Lung (tissue), 17 donors: ENCODE measurements at places on chromosomes 1 and 21. TPM values are rescaled to one million over a fixed set of nuclear protein-coding genes. Genes with fewer than 3 reads are reported as not detected.

The OR6N1 gene
- 0.80 TPM for total RNA-seq

The SLC30A1 gene
- 26.3 TPM for total RNA-seq

The SV2A gene
- total RNA-seq: 2.4 TPM

The C1orf94 gene
- total RNA-seq: not detected

The NTNG1 gene
- 6.9 TPM for total RNA-seq

The CFHR1 gene
- 0.21 TPM for total RNA-seq

The MROH9 gene
- 3.5 TPM for total RNA-seq

The RORC gene
- total RNA-seq: 10.9 TPM

The ITLN1 gene
- total RNA-seq: 1.6 TPM

The MACO1 gene
- total RNA-seq: 18.6 TPM

The F13B gene
- total RNA-seq: not detected

The SH2D2A gene
- total RNA-seq: 2.4 TPM

The SPRR4 gene
- not detected for total RNA-seq

The DISC1 gene
- 32.9 TPM for total RNA-seq

GRCh38 chr1:44630116-44630515 lies 44.2 kb downstream of the TMEM53 start:
- no peak overlapping the region for H3K4me3 ChIP-seq
- peaks cover 7% of the 10 kb centered on the region for H3K36me3 ChIP-seq
- H3K27ac ChIP-seq: no peak overlapping the region
- no peak for DNase-seq
- no peaks in the 10 kb centered on the region for H3K27me3 ChIP-seq

- H3K27ac ChIP-seq: peak overlapping the region; percentile 85
- H3K4me1 ChIP-seq: no peaks in the 10 kb centered on the region
- peak; percentile 98 for DNase-seq
- H3K27me3 ChIP-seq: no peaks in the 10 kb centered on the region
- peak overlapping the region; percentile 32 for H3K4me3 ChIP-seq
Measured at GRCh38 chr21:16534408-16535101, 804.8 kb downstream of the USP25 start.

- no peaks in the 10 kb centered on the region for H3K4me1 ChIP-seq
- no peaks in the 10 kb centered on the region for H3K27me3 ChIP-seq
- no peaks in the 10 kb centered on the region for H3K36me3 ChIP-seq
- H3K4me3 ChIP-seq: no peak overlapping the region
- H3K27ac ChIP-seq: no peak overlapping the region
- DNase-seq: no peak
Measured at GRCh38 chr1:165174491-165174890, 182.0 kb downstream of the LMX1A start.

DNA sequence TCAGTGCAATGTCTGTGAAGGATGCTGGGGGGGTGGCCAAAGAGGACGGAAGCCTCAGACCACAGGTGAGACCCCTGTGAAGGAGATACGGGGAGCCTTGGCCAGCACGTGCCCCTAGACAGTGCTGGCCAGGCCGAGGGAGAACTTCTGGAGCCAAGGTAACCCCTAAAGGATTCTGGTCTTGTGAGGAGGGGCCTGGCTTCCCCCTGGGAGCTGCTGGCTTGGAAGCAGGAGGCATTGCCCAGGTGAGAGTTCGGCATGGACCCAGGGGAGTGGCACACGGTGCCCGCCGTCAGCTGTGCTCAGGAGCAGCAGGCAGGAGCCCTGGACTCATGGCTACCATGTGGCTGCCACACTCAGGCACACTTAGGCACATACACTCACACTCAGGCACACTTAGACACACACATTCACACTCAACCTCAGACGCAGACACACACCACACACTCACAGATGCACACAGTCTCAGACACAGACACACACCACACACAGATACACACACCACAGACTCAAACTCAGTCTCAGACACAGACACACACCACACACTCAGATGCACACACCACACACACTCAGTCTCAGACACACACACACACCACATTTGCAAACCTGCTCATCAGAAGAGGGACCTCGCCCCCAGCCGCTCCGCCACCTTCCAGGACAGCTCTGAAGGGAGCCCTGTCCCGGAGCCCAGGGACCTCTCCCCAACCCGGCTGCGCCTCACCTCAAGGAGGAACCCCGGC lies 1.1 kb upstream of the COL6A2 start:
- DNase-seq: peak; percentile 25
- peaks cover 3% of the 10 kb centered on the region for H3K36me3 ChIP-seq
- no peak overlapping the region for H3K4me3 ChIP-seq
- no peak overlapping the region for H3K27ac ChIP-seq

GRCh38 chr1:234186037-234186688 lies 187.1 kb upstream of the COA6 start:
- DNase-seq: no peak
- no peaks in the 10 kb centered on the region for H3K36me3 ChIP-seq
- no peaks in the 10 kb centered on the region for H3K27me3 ChIP-seq

GRCh38 chr1:191886977-191887376 lies 271.3 kb upstream of the RGS18 start:
- no peaks in the 10 kb centered on the region for H3K27me3 ChIP-seq
- no peak overlapping the region for H3K27ac ChIP-seq
- no peak for DNase-seq

- H3K4me1 ChIP-seq: peaks cover 3% of the 10 kb centered on the region
- DNase-seq: no peak
- no peak overlapping the region for H3K4me3 ChIP-seq
- no peak overlapping the region for H3K27ac ChIP-seq
Measured at GRCh38 chr1:3197781-3198316, 128.8 kb downstream of the PRDM16 start.

DNA sequence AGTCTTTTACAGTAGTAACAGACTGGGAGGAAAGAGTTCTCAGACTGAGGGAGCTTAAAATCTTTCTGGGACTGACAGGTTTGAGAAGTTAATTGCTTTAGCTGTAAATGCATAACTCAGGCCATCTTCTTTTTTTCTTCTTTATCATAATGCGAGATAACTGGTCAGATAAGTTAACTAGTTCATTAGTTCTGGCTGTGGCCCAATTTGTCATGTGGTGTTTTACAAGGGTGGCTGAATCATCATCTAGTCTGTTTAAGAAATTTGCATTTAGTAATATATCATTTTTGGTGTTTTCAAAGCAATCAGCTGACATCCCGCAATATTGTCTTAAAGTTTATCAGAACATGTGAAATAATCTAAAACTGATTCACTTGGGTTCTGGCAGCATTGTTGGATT lies 14.0 kb downstream of the HSD3B2 start:
- H3K4me1 ChIP-seq: no peaks in the 10 kb centered on the region
- H3K4me3 ChIP-seq: no peak overlapping the region
- no peaks in the 10 kb centered on the region for H3K36me3 ChIP-seq
- H3K27ac ChIP-seq: no peak overlapping the region
- no peaks in the 10 kb centered on the region for H3K27me3 ChIP-seq

DNA sequence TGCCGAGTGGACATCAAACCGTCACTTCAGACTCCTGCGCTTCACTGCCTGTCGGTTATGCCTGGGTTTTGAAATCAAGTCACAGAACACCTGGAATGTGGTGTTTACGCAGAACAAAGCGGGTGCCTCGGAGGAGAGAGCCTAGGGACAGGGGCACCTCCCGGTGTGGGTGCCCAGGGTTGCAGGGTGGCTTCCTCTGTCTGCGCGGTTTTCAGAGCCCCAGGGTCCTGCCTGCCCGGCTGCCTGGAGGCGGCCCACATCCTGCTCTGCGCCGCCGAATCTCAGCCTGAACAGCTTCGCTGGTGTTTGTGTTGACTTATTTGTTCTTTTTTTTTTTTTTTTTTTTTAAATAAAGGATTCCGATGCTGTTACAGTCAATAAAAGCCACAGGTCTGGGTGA lies 113.5 kb upstream of the COL6A1 start:
- H3K27ac ChIP-seq: no peak overlapping the region
- H3K4me3 ChIP-seq: no peak overlapping the region
- H3K27me3 ChIP-seq: peaks cover 2% of the 10 kb centered on the region

- no peaks in the 10 kb centered on the region for H3K4me1 ChIP-seq
- peak; percentile 94 for DNase-seq
- H3K27ac ChIP-seq: no peak overlapping the region
- no peak overlapping the region for H3K4me3 ChIP-seq
Measured at GRCh38 chr1:205255941-205256780, 28.4 kb downstream of the TMCC2 start.

DNA sequence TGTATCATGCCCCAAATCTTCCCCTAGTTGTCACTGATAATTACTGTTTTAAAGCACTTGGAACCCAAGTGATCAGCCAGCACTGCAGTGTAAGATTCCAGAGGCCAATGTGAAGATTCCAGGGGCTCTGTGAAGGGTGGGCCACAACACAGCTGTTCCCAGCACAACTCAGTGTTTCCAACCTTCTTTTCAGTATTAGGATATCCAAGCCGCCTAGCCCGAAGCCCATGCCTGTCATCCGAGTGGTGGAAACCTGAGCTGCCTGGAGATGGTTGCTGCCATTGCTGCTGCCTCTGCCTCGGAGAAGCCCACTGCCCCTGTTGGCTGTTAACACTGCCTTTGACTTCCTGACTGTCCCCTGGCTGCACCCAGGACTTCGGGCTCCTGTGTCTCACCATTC lies 30.4 kb upstream of the SNX27 start:
- no peak overlapping the region for H3K4me3 ChIP-seq
- no peaks in the 10 kb centered on the region for H3K27me3 ChIP-seq
- H3K36me3 ChIP-seq: no peaks in the 10 kb centered on the region
- no peaks in the 10 kb centered on the region for H3K4me1 ChIP-seq

GRCh38 chr1:215459136-215459535 lies 108.0 kb upstream of the KCTD3 start:
- no peak for DNase-seq
- no peaks in the 10 kb centered on the region for H3K36me3 ChIP-seq
- H3K27me3 ChIP-seq: no peaks in the 10 kb centered on the region
- H3K27ac ChIP-seq: no peak overlapping the region
- no peaks in the 10 kb centered on the region for H3K4me1 ChIP-seq

DNA sequence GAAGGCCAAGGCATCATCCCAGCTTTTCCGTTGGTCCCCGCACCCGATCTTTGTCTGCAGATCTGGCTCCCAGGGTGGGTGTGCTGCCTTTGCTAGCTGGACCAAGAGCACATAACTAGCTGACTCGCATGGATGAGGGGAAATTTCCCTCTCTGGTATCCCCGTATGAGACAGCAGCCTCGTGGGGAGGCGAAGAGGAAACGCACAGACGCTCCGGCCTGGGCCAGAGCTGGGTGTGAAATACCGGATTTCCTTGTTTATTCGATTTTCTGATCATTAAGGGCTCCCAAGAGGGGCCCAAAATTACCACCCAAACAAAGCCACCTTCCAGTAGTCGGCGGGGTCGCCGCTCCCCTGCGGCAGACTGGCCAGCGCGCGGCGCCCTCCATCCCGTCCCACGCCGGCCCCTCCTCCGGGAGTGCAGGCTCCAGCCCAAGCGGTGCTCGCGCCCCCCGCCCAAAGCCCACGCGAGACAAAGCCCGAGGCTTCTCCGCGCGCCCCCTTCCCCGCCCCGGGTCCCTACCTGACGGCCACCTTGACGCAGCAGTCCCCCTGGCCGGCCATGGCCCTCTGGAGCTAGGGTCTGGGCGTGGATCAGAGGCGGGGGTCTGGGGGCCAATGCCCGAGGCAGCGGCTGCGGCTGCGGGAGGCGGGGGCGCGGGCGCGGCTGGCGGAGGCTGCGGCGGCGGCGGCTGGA lies 546 bp downstream of the KIF21B start:
- no peaks in the 10 kb centered on the region for H3K36me3 ChIP-seq
- no peaks in the 10 kb centered on the region for H3K27me3 ChIP-seq
- no peak overlapping the region for H3K27ac ChIP-seq
- peaks cover 17% of the 10 kb centered on the region for H3K4me1 ChIP-seq

- H3K27me3 ChIP-seq: no peaks in the 10 kb centered on the region
- no peak overlapping the region for H3K27ac ChIP-seq
- no peak for DNase-seq
- no peaks in the 10 kb centered on the region for H3K36me3 ChIP-seq
Measured at GRCh38 chr1:182622901-182623528, 18.8 kb upstream of the RGS16 start.

GRCh38 chr21:32698971-32699693 lies 28.7 kb downstream of the SYNJ1 start:
- H3K36me3 ChIP-seq: no peaks in the 10 kb centered on the region
- H3K4me1 ChIP-seq: no peaks in the 10 kb centered on the region
- peak; percentile 39 for DNase-seq
- no peak overlapping the region for H3K4me3 ChIP-seq
- no peaks in the 10 kb centered on the region for H3K27me3 ChIP-seq

- no peak overlapping the region for H3K4me3 ChIP-seq
- no peak overlapping the region for H3K27ac ChIP-seq
- H3K36me3 ChIP-seq: no peaks in the 10 kb centered on the region
- H3K27me3 ChIP-seq: no peaks in the 10 kb centered on the region
Measured at GRCh38 chr1:20233394-20233793, 47.1 kb upstream of the PLA2G2C start.

GRCh38 chr1:2290171-2290578 lies 62.1 kb downstream of the SKI start:
- H3K4me3 ChIP-seq: no peak overlapping the region
- H3K27ac ChIP-seq: peak overlapping the region; percentile 43
- H3K27me3 ChIP-seq: no peaks in the 10 kb centered on the region
- peaks cover 27% of the 10 kb centered on the region for H3K4me1 ChIP-seq
- DNase-seq: no peak
- H3K36me3 ChIP-seq: no peaks in the 10 kb centered on the region

DNA sequence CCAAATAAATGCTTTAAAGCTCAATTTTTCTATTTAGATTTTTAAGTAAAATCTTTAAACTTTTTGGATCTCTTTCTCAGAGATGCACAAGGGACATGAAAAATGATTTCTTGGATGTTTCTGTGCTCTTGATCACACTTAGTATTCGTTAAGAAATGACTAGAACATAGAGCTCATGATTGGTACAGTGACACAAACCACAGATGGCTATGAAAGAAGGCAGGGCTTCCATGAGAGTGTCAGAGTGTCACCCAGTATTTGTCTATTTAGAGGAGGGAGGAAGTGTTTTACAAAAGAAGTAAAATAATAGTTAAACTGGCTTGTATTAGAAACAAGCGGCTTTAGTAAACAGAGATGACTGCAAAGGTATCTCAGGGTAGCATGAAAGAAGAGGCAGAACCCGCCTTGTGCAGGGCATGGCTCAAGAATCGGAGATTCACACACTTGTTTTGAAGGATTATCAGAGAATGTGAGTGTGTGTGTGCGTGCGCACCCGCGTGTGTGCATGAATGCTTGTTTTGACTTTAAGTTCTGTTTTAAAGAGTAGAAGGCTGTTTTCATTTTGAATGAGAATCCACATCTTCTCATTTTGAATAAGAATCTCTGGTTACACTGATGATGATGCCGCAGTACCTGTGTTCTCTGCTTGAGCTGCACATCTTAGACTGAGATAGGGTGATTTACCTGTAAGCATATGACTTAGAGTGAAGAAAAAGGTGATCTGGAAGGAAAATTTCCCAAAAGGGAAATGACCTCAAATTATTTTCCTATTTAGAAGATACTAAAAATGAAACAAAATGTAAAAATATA lies 82.1 kb downstream of the VPS26C start:
- H3K27me3 ChIP-seq: no peaks in the 10 kb centered on the region
- DNase-seq: no peak
- H3K27ac ChIP-seq: no peak overlapping the region
- H3K4me3 ChIP-seq: no peak overlapping the region
- peaks cover 3% of the 10 kb centered on the region for H3K4me1 ChIP-seq
